ENCODE measurements at places on chromosomes 5 and 9. TPM values are rescaled to one million over a fixed set of nuclear protein-coding genes. Genes with fewer than 3 reads are reported as not detected.

- DNase-seq = no peak
These were observed 75.0 kb upstream of the XPA start for GRCh38 chr9:97772145-97772544.

Gene C5orf46
- total RNA-seq = 5.0 TPM

DNA sequence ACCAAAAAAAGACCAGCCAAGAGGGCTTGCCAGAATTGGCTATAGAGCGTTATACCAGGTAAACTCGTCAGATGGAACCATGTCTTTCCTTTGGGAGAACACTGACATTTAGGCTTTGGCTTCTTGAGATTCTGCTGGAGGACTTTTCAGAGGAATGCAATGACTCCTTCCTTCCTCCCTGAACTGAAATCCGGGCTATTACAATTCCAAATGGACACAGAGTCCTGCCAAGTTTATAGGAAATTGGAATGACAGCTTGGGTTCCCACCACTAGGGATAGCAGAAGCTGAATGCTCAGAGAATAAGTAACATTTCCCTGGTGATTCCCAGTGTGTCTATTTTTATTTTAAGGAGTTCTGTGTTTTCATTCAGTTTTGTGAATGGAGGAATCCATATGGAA, 143.0 kb downstream of the FGF1 start:
- DNase-seq = peak; percentile 74

- DNase-seq = no peak
These were observed 275.0 kb upstream of the SGCD start for GRCh38 chr5:156051972-156052371.

Gene CDH6
- total RNA-seq = 6.9 TPM

DNA sequence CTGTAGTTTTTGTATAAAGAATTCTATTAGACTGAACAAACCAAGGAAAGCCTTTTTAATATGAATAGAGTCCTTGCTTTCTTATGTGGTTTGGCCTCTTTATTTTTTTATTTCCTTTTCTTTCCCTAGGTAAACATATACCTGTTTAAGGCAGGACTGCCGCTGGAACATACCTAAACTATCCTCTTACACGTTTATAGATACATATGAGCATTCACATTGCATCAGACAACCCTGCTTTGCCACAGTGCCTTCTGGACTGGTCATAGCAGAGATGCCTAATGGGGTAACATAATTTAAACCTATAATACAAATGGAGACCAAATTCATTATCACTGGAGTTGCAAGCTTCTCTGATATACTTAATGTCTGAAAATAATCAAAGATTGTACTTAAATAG, 12.5 kb downstream of the GRAMD2B start:
- DNase-seq = no peak

GRCh38 chr9:37302277-37302676, 120.2 kb upstream of the GRHPR start:
- no peak for DNase-seq

DNA sequence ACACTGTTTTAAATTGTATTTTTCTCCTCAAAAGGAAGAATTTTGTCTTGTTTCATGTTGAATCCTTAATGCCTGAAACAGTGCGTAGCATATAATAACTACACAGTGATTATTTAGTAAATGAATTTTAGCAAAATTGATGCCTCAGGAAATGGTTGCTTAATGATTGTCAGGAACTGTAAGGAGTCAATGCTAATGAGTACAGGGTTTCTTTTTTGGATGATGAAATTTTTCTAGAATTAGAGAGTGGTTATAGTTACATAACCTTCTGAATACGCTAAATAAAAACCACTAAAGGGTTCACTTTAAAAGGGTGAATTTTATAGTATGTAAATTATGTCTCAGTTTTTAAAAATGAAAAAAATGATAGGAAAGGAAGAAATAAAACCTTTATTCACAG, 14.9 kb downstream of the FAM151B start:
- DNase-seq = no peak

Gene WNT8A
- not detected for total RNA-seq
